ENCODE measurements at places on chromosomes 12 and 14. TPM values are rescaled to one million over a fixed set of nuclear protein-coding genes. Genes with fewer than 3 reads are reported as not detected.

CS gene
- total RNA-seq: 780 TPM

IL22 gene
- not detected for total RNA-seq

CCNB1IP1 gene
- 53.9 TPM for total RNA-seq

ZNF385A gene
- 7.1 TPM for total RNA-seq

FAM216A gene
- total RNA-seq: 4.2 TPM

TMCC3 gene
- 1.7 TPM for total RNA-seq

DNA sequence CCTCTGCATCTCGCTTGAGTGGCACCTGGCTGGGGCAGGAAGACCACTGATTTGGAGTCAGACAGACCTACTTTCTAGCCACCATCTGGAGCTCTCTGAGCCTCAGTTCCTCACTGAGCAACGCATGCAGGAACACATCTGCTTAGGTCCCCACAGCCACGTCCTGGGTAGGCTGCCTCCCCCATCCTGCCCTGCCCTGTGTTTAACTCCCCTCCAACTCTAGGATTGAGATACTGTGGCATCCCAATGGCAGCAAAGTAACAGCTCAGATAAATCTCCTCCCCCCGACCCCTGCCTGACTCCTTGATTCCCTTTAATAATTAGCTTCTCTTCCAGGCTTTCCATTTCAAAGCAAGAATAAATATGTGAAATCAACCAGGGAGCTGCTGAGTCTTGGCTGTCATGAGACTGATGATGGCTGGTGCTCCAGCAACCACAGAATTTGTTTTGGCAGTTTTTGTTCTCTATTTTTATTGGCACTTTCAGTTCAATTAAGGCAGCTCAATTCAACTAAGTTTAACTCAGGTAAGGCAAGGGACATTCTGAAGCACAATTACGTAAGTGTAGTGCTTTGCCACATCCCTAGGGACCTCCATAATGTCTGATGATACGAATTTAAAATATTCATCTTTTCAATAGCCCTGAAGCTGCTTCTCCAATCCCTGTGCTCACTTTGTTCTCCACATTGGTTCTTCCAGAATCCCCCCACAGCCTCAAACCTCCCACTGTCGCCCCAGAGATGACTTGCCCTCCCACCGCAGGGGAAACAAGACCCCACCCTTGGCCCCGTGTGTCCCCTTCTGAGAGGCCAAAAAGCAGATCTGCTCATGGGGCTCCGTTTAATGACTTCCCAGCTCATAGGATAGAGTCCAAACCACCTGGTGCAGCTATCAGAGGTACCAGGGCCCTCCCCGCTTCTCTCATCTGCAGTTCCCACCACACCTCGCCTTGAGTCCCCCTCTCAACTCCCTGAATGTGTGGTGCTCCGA, 58.2 kb downstream of the ESR2 start:
- no peak overlapping the region for H3K4me3 ChIP-seq
- peaks cover 9% of the 10 kb centered on the region for H3K36me3 ChIP-seq
- DNase-seq: no peak
- H3K27me3 ChIP-seq: no peaks in the 10 kb centered on the region
- H3K27ac ChIP-seq: no peak overlapping the region
- H3K4me1 ChIP-seq: peaks cover 21% of the 10 kb centered on the region

DNA sequence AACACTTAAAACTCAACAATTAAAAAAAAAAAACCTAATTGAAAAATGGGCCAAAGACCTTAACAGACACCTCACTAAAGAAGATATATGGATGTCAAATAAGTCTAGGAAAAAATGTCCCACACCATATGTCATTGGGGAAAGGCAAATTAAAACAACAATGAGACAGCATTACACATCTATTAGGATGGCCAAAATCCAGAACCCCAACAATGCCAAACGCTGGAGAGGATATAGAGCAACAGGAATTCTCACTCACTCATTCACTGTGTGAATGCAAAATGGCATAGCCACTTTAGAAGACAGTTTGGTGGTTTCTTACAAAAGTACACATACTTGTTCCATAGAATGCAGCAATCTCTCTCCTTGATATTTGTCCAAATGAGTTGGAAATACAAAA, 173.7 kb downstream of the SLC25A21 start:
- no peak overlapping the region for H3K27ac ChIP-seq
- H3K4me3 ChIP-seq: no peak overlapping the region
- peaks cover 5% of the 10 kb centered on the region for H3K4me1 ChIP-seq

GRCh38 chr14:25933731-25934130, 664.1 kb downstream of the NOVA1 start:
- no peaks in the 10 kb centered on the region for H3K27me3 ChIP-seq
- H3K4me3 ChIP-seq: no peak overlapping the region
- DNase-seq: no peak
- H3K36me3 ChIP-seq: no peaks in the 10 kb centered on the region

GRCh38 chr14:58690801-58691516, 53.2 kb downstream of the DACT1 start:
- no peaks in the 10 kb centered on the region for H3K4me1 ChIP-seq
- H3K4me3 ChIP-seq: no peak overlapping the region
- no peaks in the 10 kb centered on the region for H3K36me3 ChIP-seq
- H3K27ac ChIP-seq: no peak overlapping the region
- no peak for DNase-seq

DNA sequence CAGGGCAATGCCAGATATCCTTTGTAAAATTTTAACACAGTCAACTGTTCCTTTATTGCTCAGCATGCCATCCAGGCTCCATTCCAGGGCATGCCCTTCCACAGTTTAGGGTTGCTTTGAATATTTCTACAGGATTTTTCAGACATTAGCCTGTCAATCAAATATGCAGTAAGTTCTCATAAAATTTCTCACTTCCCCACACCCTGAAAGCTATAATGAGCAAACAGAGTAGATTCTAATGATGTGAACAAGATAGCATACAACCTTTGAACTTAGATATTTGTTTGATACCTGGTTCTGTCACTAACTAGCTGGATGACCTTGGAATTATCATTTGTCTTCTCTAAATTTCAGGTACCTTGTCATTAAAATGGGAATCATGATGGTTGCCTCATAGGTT, 251.2 kb downstream of the SYT1 start:
- DNase-seq: no peak
- no peaks in the 10 kb centered on the region for H3K4me1 ChIP-seq
- H3K4me3 ChIP-seq: no peak overlapping the region
- H3K36me3 ChIP-seq: no peaks in the 10 kb centered on the region
- H3K27ac ChIP-seq: no peak overlapping the region

DNA sequence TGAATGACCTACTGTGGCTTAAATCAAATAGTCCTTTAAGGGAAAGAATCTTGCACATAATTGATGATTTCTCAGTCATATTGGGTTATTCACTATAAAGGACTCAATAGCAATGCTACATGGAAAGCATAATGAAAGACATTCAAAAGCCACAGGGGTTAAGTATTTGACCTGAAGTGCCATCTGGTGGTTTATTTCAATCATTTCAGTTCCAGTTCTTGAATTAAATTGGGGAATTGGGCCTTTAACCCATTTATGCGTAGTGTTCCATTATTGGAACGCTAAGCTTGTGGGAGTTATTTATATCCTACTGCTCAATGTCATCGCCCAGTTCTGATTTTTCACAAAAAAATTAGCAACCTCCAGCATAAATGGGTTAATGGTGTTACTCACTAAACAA, 41.3 kb upstream of the C12orf71 start:
- DNase-seq: no peak
- no peaks in the 10 kb centered on the region for H3K36me3 ChIP-seq
- no peaks in the 10 kb centered on the region for H3K4me1 ChIP-seq
- no peak overlapping the region for H3K27ac ChIP-seq
- H3K27me3 ChIP-seq: no peaks in the 10 kb centered on the region

DNA sequence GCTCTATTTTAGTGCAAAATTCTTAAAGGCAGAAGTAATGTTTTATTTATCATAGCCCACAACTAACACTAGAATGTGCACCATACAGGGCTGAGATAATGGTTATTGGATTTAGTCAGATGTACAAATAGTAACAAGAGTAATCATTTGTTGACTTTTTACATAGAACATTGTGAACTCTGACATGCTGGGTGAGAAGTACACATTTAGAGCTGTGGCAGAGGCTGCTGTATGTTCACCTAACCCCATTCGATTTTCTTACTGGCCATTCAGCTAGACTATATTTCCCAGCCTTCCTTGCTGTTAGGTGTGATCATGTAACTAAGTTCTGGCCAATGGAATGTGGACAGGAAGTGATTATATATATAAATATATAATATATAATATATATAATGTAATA, 89.1 kb downstream of the DRAM1 start:
- H3K27ac ChIP-seq: no peak overlapping the region
- no peaks in the 10 kb centered on the region for H3K4me1 ChIP-seq
- H3K4me3 ChIP-seq: no peak overlapping the region
- no peaks in the 10 kb centered on the region for H3K27me3 ChIP-seq

- DNase-seq: no peak
- H3K27ac ChIP-seq: no peak overlapping the region
- no peaks in the 10 kb centered on the region for H3K4me1 ChIP-seq
- H3K4me3 ChIP-seq: no peak overlapping the region
- no peaks in the 10 kb centered on the region for H3K36me3 ChIP-seq
Measured at GRCh38 chr14:83988275-83988674, 1541.7 kb upstream of the FLRT2 start.

DNA sequence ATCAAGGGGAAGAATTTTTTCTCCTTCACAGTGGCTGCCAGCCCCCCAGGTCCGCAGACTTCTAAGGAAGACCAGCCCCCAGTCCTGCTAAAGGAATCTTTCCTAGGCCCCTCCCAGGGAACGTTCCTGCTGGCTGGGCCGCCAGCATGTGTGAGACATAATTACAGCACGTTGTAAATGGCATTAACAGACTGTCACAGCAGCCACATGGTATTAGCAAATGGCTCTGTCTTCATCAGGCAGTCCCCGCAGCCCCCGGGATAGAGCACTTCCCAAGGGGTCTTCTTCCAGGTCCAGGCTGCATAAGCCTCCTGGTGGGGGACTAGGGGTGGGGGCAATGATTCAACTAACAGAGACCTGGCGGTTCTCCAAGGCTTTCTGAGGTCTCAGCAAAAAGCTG, 34.9 kb upstream of the FAM222A start:
- H3K36me3 ChIP-seq: no peaks in the 10 kb centered on the region
- H3K27ac ChIP-seq: no peak overlapping the region
- H3K4me3 ChIP-seq: no peak overlapping the region
- peaks cover 16% of the 10 kb centered on the region for H3K27me3 ChIP-seq

- H3K27me3 ChIP-seq: no peaks in the 10 kb centered on the region
- DNase-seq: no peak
- H3K4me1 ChIP-seq: no peaks in the 10 kb centered on the region
- H3K27ac ChIP-seq: no peak overlapping the region
Measured at GRCh38 chr12:89721291-89721987, 12.8 kb upstream of the ATP2B1 start.

DNA sequence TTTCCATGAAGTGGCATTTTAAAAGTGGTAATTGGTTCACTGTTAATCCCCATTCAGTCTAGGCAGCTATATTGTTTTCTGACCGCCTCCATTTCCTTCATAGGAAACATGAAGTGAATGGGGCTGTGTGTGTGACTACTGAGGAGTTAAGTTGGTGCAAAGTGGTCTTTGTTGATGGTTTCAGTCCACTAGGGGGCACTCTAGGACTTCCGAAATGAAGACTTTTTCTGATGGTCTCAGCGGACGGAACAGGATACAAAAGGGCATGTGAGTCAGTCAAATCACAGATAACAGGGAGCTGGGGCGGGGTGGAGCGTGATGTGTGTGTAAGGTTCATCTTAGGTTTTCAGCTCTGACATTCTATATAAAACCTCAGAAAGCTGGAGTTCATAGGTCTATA, 240.1 kb upstream of the OR4E1 start:
- H3K36me3 ChIP-seq: no peaks in the 10 kb centered on the region
- H3K27ac ChIP-seq: no peak overlapping the region
- H3K4me1 ChIP-seq: no peaks in the 10 kb centered on the region
- peaks cover 21% of the 10 kb centered on the region for H3K27me3 ChIP-seq
- H3K4me3 ChIP-seq: no peak overlapping the region
- no peak for DNase-seq

- H3K27me3 ChIP-seq: no peaks in the 10 kb centered on the region
- H3K27ac ChIP-seq: no peak overlapping the region
- no peaks in the 10 kb centered on the region for H3K36me3 ChIP-seq
- H3K4me1 ChIP-seq: peaks cover 98% of the 10 kb centered on the region
- no peak for DNase-seq
Measured at GRCh38 chr14:54664961-54665360, 98.0 kb downstream of the SAMD4A start.

DNA sequence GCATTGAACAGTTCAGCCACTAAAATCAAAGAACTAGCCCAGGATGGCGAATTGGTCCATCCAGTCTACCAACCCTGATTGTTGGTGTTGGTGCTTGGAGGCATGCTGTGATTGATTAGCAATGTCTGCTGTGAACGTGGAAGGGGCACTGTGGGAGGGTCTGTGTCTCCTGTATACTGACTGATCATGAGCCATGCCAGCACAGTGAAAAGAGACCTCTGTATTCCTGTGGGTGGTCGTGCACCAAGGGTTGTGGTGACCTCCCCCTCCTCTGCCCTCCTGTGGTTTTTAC, 63.0 kb upstream of the DLK1 start:
- H3K36me3 ChIP-seq: no peaks in the 10 kb centered on the region
- no peak overlapping the region for H3K4me3 ChIP-seq
- no peak overlapping the region for H3K27ac ChIP-seq
- DNase-seq: no peak

DNA sequence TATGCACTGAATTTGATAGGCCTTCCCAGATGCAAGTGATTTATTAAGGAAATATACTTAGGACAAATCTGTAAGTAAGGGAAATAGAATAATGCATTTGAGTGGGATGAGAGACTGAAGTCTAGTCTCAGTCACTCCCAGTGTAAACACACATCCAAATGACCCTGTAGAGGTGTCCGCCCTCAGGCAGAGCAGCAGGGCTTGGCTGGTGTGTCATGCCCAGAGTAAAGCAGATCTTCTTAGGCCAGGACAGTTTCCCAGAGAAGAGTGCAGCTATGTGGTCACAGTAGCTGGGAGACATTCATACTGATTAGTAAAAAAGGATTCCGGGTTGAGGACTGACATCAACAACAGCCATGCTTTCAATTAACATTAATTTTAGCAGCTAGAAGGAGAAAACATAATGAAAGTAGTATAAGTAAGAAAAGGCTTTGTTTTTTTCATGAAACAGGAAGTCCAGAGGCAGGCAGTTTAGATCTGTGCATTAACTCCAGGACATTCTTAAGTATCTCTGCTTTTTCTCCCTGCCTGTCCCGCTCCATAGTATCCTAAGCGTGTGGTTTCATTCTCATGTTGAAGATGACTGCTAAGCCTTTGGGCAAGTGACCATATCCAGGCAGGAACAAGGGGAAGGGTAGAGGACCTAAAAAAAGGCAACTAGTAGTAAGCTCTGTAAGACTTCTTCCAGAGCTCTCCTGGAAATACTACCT, 35.7 kb downstream of the CNTN1 start:
- no peak overlapping the region for H3K27ac ChIP-seq
- H3K4me3 ChIP-seq: no peak overlapping the region
- no peaks in the 10 kb centered on the region for H3K36me3 ChIP-seq
- no peaks in the 10 kb centered on the region for H3K4me1 ChIP-seq
- no peaks in the 10 kb centered on the region for H3K27me3 ChIP-seq
- DNase-seq: no peak

All from left ventricle myocardium inferior (tissue), 1 donor.